Right kidney (tissue), 9 donors: ENCODE measurements at places on chromosomes 4 and X.

- no peak for DNase-seq
Observed at GRCh38 chrX:110015915-110016314, 13.0 kb downstream of the TMEM164 start.

DNA sequence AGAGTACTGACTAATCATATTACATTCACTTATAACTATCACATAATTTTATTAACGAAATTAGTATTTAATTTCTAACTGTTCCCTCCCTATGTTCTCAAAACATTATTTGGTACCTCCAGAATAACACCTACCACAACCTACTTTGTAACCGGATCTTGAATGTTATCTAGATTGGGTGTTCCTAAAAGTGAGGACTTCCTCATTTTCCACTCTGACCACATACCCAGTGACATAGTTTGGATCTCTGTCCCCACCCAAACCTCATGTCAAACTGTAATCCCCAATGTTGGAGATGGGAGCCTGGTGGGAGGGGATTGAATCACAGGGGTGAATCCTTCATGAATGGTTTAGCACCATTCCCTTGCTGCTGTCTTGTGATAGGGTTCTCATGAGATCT lies 21.8 kb downstream of the NR3C2 start:
- no peak for DNase-seq

DNA sequence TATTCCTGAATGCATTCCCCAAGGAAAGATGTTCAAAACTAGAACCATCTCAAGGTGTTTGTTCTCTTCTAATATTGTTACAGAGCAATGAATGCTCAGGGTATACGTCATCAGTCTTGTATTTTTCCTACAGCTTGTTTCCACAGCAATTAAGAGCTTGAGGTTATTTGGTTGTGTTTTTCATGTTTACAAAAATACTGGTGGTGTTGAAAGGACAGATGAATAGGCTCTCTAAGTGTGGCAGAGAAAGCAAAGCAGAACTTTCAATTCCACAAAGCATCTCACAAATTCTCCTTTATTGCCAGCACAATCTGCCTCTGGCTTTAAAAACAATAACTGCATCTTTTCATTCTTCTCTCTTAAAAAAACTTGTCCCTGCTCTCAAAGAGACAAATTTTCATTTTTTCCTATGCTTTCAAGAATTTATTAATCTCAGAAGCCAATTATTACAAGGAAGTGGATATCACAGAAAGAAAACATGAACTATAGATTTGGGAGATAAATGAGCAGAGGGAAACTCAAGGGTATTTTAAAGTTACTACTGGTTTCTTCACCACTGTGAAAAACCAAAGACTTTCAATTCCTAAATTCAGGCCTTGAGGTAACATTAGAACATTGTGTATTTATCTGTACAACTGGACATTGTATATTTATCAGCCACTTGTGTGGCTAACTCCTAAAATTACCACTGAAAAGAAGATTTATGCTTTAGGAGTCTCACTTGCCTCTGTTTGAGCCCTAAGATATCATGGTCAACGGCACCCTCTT lies 49.2 kb downstream of the DDX53 start:
- DNase-seq: no peak

- no peak for DNase-seq
Observed at GRCh38 chrX:114905251-114905650, 112.2 kb downstream of the IL13RA2 start.

DNA sequence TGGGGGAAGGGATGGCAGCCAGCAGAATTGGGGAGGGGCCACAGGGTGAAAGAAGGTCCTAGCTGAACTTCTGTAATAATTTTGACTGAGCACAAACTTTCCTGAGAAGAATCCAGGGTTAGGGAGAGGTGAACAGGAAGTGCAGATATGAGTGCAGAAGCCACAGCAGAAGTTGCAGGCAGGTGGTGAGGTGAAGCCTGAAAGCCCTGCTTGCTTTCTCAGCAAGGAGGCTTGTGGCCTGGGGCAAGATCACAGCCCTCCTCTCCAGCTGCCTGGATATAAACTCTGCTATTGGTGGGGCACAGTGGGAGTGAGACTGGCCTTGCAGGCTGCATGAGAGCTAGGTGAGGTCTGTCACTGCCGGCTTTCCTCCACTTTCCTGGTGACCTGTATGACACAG lies 44.1 kb upstream of the UPRT start:
- no peak for DNase-seq

- no peak for DNase-seq
Observed at GRCh38 chr4:3638080-3638795, 106.0 kb upstream of the LRPAP1 start.

GRCh38 chr4:114265342-114265741 lies 285.9 kb upstream of the ARSJ start:
- no peak for DNase-seq

DNA sequence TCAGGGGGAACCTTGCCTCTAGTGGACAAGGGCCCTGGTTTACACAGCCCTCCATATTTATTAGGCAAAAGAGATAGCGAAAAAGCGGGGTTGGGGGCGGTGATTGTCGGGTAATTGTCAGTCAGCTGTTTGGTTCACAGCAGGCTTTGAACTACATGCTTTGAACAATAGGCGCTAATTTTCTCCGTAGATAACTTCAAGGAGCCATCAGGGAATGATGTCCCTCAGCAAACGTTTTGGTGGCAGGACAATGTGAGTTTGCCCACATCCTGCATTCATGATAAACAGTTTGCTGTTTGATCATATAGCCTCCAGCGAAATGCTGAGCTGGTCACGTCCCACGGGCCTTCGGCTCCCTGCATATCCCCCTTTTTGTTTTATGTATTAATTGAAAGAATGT lies 65.2 kb downstream of the KANTR start:
- no peak for DNase-seq

- no peak for DNase-seq
Observed at GRCh38 chrX:2642791-2643190, 48.3 kb upstream of the CD99 start.

DNA sequence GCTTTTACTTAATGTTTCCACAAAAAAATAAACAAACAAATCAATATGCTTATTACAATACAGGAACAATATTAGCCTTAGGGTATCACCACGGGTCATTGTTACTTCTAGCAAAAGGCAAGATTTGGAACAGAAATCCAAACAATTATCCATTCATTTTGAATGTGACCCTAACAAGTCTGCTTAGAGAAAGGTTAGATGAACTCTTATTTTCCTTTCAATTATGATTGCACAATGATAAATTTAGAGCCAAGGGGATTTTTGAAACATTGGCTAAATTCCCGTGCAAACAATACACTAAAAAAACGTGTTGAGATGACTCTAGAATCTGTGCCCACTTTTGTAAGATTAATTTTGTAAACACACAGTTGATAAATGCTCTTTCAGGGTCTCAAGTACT lies 474.7 kb downstream of the PCDH7 start:
- DNase-seq: no peak

DNA sequence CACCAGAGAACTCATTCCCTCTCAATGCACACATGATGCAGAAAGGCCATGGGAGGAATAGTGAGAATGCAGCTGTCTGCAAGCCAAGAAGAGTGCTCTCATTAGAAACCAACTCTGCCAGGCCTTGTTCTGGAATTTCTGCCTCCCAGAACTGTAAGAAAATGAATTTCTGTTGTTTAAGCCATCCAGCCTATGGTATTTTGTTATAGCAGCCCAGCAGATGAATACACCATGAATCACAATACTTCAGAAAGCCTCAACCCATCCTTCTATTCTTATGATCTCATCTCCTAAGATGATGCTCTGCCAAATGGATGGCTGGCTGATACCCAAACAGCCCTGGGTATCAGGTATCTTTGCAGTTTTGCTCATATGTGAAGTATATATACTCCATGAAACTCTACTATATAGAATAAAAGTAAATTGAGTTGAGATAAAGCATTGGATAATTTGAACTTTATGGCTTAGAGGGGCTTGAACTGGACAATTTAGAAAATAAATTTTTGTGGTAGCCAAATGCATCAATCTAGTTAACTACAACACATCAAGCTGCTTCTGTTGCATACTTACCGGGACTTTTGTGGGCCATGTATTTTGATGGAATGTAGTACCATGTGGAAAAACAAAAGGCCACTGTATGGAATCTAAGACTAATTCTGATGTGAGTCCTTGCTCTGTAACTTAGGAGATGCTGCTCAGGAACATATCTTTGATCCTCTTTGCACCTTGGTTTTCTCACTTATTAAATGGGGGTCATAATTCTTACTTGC lies 245.9 kb downstream of the HS3ST1 start:
- DNase-seq: no peak
